Epithelial cell of prostate (primary cell): ENCODE measurements at places on chromosomes 12 and 14.

GRCh38 chr12:98294051-98294805 lies 221.2 kb upstream of the TMPO start:
- no peak for DNase-seq

DNA sequence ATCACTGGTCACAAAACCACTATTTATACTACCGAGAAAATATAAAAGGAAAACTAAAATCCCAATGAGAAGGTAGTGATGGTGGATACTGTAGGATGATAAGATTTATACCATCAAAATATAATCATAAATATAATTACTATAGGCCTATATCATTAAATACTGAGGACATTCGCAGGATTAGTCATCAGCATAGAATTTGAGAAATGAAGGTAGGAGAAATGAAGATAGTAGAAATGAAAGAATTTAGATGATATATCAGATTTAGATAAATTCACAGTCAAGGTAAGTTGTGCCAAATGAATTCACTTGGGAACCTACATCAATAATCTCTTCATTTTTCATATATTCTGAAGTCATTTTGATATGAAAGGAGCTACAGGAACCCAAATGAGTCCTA lies 82.8 kb downstream of the DAAM1 start:
- DNase-seq: no peak

DNA sequence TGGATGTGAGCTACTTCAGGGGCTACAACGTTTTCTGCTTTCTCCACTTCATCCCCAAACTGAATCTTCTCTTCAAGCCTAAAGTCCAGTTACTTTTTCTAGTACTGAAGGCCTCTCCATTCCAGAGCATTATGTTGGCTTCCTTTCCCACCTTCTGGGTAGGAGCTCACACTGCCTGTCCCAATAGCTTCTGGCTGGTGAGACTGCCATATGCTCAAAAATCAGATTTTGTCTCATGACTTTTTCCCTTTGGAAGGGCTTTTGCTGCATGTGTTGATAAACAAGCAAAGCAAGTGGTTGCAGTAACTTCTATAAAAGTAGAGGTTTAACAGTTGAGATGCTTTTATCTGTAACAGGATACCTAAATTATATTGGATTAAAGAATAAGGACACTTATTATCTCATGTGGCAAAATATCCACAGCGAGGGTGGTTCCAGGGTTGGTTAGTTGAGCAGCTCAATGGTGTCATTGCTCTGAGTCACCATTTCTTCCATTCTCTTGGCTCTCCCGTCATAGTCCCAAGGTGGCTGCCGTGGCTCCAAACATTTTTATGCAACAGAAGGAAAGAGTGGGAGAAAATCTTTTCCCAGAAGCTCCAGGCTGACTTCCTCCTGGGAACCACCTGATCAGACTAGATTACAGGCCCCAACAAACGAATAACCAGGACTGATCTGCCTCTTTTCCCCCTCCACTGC lies 15.1 kb upstream of the PPFIBP1 start:
- DNase-seq: no peak

- DNase-seq: no peak
Observed at GRCh38 chr12:83559650-83560049, 872.9 kb downstream of the TMTC2 start.

DNA sequence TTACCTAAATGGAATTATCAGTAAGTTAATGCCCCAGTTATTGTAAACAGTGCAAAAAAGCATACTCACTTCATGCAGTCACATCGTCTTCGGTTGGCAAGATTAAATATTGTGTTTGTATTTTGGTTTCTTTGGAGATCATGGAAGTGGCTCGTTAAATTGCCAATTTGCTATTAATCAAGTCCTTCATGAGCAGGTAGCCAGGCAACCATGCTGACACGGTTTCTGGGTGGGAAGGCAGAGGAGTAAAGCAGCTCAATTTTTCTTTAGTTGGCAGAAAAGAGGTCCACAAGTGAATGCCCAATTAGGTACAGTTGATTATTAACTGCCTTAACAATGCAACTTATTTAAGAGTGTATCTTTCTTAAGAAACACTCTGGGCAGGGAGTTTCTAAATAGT lies 43.9 kb downstream of the PPP4R3A start:
- no peak for DNase-seq

GRCh38 chr14:65187421-65188049 lies 85.2 kb upstream of the MAX start:
- no peak for DNase-seq

DNA sequence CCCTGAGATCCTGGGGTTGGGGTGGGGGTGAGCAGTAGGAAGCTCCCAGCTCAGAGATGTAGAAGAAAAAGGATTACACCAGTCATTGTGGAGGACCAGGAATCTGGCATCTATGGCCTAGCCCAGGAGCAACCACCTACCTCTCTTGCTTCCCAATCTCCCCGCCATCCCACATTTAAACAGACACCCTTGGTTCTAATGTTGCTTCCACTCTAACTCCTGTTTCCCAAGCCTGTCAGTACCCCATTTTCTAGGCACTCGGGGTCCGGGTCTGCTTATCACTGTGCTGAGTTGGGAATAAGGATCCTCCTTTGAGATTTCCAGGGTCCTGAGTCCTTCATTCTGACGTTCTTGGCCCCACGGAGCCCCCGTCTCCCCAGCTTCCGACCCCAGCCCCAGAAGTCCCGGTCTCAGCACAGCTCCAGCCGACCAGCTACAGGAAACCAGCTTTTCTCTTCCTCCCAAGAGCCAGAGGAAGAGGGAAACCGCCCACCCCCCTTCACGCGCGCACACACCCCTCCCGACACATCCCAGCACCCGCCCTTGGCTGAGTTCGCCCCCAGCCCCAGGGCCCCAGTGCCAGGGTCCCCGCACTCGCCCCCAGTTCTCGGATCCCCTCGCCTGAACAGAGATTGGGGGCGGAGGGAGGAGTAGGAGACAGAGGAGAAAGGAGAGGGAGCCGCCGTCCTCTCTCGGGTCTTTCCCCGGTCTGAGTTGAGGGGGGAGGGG lies 1.2 kb downstream of the ITGA5 start:
- no peak for DNase-seq

- DNase-seq: no peak
Observed at GRCh38 chr12:25730489-25731349, 177.6 kb upstream of the LMNTD1 start.

DNA sequence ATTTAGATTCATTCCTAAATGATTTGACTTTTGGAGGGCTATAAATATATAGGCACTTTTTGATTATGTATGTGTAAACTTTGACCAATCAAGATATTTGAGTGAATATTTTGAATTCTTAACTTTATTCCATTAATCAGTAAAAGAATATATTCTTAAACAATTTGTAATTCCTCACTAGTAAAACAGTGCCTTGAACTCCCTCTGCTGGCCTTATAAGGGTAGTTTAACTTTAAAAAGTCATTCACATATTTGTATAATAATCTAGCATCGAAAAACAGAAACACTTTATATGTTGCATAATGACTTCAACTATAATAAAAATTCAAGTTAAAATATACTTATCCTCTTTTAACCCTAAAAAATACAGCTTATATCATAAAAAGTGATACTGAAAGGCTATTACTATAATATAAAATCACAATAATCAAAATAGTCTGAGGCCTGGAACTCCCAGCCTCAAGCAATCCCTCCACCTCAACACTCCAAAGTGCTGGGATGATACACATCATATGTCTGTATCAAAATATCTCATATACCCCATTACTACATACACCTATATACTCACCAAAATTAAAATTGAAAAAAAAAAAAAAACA lies 31.2 kb downstream of the CCDC59 start:
- no peak for DNase-seq

DNA sequence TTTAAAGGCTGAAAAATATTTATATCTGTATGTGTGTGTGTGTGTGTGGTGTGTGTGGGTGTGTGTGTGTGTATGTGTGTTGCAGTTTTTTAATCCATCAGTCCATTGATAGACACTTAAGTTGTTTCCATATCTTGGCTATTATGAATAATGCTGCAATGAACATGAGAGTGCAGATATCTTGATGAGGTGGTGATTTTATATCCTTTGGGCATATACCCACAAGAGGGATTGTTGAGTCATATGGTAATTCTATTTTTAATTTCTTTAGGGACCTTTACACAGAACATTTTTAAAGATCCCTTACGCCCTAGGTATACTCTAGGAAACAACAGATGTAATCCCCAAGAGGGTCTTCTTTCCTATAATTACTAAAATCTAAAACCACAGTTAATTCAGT lies 154.5 kb upstream of the CLEC14A start:
- DNase-seq: no peak

DNA sequence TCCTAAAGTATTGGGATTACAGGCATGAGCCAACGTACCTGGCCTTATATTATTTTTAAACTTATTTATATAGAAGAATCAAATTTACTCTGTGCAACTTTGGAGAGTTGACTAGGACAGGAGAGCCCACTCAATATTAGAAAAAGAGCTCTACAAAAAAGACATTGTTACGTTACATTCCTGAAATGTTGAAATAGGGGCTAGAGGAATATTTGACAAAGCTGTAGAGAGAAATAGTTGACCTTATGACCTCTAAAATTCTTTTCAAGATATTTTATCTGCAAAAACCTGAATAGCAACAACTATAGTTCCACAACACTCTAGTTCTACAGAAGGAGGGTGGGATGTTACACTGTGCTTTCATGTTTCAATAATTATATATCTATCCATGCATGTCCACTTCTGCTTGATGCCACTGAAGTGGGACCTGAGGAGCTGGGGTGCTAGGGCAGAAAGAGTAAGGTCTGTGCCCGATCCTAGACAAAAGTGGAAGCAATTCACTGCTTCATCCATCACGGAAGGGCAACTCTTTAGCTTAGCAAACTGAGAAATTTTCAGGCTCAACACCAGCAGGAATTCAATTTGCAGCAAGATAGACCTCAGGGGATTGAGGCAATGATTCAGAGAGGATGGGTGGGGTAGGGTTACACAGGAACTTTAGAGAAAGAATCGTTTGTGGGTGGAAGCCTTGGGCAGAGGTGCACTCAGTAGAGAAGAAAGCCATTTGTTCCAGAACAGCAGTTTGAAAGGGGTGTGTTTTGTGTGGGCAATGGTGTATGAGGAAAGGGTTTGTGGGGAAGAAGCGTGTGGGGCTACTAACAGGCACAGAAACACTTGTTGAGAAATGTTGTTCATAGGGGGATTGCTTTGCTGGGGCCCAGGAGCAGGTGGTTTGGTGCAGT lies 16.0 kb upstream of the RNASE10 start:
- DNase-seq: no peak

DNA sequence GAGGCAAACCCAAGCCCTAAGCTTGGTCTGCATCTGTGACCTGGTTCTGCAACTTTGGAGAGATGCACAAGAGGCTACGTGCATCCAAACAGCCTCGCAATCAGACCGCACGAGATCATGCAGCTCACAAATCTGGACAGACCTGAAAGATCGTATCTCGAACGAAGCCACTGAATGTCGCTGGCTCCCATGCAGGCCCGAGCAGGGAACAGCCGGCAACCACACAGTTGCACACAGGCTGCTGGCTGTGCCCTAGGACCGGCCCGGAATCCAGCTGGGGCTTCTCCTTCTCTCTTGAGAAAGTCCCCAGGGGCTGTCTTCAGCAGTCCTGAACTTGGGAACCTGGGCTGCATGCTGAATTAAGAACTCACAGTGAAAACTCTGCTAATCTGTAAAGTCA lies 27.9 kb downstream of the WNT5B start:
- no peak for DNase-seq

DNA sequence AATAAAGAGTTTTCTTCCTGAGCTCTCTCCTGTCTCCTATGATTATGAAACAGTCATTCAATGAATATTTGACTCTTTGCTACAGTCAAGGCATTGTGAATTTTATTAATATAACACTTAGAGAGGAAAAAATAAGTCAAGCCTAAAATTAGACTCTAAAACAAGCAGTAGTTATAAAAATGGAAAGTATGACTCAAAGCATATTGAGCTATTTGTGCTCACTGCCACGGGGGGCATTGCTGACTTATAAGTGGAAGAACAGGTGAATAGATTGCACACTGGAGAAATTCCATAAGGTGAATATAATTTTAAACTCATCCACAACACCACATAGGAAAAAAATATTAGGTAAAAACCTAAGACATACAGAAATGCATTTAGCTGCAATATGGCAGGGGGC lies 87.7 kb upstream of the CCDC196 start:
- DNase-seq: no peak

GRCh38 chr14:80304125-80304766 lies 92.9 kb upstream of the DIO2 start:
- peak; percentile 79 for DNase-seq

- DNase-seq: no peak
Observed at GRCh38 chr14:92040431-92041051, 682 bp upstream of the TRIP11 start.

DNA sequence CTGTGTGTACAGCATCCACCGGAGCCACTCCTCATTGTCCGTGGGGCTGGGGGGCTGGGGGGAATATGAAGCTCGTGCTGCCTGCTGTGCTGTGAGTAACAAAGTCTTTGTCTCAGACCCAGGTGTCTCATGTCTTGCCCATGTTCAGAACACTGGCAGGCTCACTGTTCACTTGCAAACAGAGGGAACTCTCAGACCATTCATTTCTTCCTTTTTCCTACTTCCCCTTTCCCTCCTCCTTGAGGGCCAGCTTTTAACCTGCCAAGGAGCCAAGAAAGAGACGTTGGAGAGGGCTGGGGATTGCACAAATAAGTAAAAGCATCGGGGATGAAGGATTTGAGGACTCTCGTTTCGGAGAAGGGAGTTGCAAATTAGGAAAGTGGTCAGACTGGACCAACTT lies 21.6 kb downstream of the GPR132 start:
- DNase-seq: no peak

- no peak for DNase-seq
Observed at GRCh38 chr14:93369713-93370266, 22.8 kb downstream of the COX8C start.

- DNase-seq: no peak
Observed at GRCh38 chr12:54689984-54690383, 41.8 kb upstream of the DCD start.

DNA sequence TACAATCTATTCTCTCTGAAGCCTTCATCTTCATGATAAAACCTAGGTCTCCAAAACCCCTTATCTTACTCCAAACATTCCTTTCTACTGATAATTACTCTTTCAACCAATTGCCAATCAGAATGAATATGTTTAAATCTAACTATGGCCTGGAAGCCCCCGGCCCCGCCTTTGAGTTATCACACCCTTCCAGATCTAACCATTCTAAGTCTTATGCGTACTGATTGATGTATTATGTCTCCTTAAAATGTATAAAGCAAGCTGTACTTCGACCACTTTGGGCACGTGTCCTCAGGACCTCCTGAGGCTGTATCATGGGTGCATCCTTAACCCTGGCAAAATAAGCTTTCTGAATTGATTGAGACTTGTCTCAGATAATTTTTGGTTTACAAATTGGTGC lies 14.4 kb downstream of the PABPN1 start:
- DNase-seq: no peak

DNA sequence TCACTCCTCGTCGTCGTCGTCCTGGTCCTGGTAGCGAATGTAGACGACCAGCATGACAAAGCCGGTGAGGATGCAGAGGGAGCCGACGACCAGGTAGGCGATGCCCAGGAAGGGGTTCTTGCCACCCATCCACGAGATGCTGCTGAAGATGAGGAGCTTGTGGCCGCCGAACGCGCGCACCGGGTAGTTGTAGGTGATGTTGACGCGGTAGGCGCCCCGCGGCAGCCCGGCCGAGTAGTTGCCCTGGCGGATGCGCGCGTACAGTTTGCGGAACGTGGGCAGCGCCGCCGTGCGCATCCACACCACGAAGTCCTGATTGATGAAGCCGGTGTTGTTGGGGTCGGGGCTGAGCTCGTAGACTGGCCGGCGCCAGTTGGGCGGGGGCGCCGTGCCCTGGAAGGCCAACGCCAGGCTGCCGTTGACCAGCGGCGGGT lies 1.0 kb downstream of the TMEM30B start:
- no peak for DNase-seq

- no peak for DNase-seq
Observed at GRCh38 chr12:112261559-112261958, 120.7 kb downstream of the HECTD4 start.

GRCh38 chr14:31283578-31284252 lies 76.1 kb upstream of the HECTD1 start:
- no peak for DNase-seq
